ENCODE measurements at places on chromosomes 6 and 20. TPM values are rescaled to one million over a fixed set of nuclear protein-coding genes. Genes with fewer than 3 reads are reported as not detected.

Gene RCAN2
- total RNA-seq: 26.2 TPM

Gene TLDC2
- 1.0 TPM for total RNA-seq

Gene HCK
- total RNA-seq: 7.0 TPM

Gene PPP1R3G
- 2.6 TPM for total RNA-seq

Gene SLC32A1
- not detected for total RNA-seq

Gene IBTK
- 43.3 TPM for total RNA-seq

Gene KHDC1
- total RNA-seq: 1.8 TPM

Gene GSTA2
- total RNA-seq: not detected

Gene TBC1D22B
- 15.4 TPM for total RNA-seq

Gene COX4I2
- total RNA-seq: 5.1 TPM

Data from uterus (tissue), 4 donors.